ENCODE measurements at places on chromosomes 5 and 9. TPM values are rescaled to one million over a fixed set of nuclear protein-coding genes. Genes with fewer than 3 reads are reported as not detected.

- DNase-seq, result no peak
Measured at GRCh38 chr5:132219981-132220380, 7.7 kb downstream of the P4HA2 start.

GRCh38 chr9:133680250-133680975 is 44.2 kb downstream of the DBH start:
- no peak for DNase-seq

Gene TRIM7
- 0.79 TPM for total RNA-seq

- DNase-seq, result no peak
Measured at GRCh38 chr9:118734696-118735095, 634.5 kb downstream of the BRINP1 start.

Data from omental fat pad (tissue), 4 donors.